ENCODE measurements at places on chromosomes 2 and 18. TPM values are rescaled to one million over a fixed set of nuclear protein-coding genes. Genes with fewer than 3 reads are reported as not detected.

- DNase-seq, result no peak
Observed at GRCh38 chr2:44121899-44122298, 46.8 kb upstream of the PPM1B start.

DNA sequence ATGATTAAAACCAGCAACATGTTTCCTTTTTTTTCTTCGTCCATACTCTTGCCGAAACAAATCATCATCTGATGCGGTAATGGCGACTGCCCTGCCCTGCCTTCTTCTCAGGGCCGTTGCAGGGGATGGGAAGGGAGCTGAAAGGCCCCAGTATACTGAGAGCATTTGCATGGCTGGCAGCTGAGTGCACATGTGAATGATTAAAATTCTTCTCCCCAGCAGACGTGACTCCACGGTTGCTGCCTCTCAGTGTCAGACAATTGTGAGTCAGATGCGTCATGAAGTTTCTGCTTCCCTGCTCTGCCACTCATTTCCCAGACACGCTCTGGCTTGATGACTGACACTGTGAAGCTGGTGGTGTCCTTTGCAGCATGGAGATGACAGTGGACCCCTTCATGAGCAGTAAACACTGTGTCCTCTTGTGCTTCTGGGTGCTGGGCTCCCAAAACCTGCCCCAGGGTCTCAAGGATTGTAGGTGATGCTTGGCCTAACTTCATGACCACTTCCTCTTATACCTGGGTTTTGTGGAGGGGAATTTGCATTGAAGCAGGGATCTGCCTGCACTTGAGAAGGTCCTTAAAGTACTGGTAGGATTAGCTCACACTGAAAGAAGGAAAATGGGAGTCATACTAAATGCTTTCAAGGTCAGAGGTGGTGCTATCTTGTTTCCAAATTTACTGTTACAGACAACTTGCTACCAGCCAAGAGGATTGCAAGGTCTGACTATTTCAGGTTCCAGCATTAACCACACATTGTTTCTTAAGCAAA is 222.5 kb upstream of the COPS8 start:
- no peak for DNase-seq

DNA sequence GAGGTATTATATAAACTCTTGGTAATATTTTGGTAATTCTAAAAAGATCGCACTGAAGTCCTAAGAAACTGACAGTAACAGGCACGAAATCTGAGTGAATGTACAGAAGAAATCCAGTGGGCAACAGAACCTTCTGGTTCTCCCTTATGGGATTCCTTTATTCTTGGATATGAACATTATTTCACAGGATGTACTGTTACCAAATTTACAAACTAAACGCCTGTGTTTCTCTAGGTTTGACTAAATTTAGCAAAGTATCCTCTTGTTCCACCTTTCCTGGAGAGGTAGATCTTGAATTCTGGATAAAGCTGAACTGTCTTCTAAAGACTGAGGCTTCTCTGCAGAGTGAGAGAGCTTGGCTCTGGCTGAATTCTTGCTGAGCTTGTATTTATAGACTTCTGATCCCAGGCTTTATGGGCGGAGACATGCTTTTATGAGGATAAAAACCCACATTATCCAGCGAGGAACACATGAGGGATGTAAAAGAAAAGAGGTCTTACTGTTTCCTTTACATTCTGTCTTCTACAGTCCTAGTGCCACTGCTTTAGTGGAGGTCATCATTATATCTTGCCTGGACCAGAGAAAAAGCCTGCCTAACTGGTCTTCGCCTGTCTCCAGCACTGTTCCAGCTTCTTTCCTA is 220.8 kb downstream of the CDH2 start:
- no peak for DNase-seq

GRCh38 chr2:52269696-52270485 is 1238.0 kb upstream of the NRXN1 start:
- DNase-seq, result no peak

- DNase-seq, result no peak
Observed at GRCh38 chr2:102229141-102229769, 42.4 kb downstream of the IL1RL2 start.

DNA sequence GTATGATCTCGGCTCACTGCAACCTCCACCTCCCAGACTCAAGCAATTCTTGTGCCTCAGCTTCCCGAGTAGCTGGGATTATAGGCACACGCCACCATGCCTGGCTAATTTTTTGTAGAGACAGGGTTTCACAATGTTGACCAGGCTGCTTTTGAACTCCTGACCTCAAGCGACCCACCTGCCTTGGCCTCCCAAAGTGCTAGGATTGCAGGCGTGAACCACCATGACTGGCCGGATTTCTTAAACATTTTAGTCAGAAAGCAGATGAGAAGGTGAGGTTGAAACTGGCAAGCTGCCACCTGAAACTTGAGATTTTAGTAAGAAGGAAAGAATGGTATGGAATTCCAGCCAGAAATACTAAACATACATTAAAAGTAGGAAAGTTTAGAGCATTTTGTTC is 31.9 kb downstream of the KLHL23 start:
- DNase-seq, result no peak

- no peak for DNase-seq
Observed at GRCh38 chr18:1954583-1955312, 616.6 kb downstream of the METTL4 start.

DNA sequence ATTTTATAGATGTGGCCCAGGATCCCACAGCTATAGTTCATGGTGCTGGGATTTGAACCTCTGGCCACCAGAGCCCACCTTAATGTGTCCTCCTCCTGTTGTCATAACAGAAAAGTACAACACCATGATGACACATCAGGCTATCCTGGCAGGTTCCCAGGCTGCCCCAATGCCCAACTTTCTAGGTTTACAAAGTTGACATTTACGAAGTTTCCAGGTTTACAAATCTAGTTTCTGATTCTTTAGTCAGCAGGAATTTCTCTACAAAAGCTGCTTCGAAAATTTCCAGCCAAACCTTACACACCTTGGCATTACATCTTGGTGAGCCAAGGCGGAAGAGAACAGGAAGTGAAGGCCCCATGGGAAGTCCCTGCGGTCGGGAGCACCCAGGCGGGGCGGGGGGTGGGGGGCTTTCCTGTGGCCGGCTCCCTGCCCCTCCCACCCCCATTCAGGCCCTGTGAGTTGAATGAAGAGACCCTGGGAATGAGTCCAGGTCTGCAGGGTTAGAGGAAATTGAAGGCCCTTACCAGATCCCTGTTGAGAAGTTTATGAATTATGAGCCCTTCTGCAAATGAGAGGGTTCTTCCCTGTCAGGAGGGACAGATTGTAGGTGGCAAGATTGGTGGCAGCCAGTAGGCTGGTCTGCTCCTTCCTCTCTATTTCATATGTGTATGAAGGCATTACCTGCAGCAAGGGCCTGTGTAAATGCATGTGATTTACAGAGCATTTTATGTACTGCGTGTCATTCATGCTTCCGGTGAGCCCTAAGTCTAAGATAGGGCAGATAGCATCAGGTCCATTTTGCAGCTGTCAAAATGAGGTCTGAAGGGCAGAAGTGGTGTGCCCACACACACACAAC is 11.1 kb upstream of the IL1RN start:
- DNase-seq, result no peak

GRCh38 chr2:188328419-188328818 is 36.7 kb downstream of the GULP1 start:
- no peak for DNase-seq

GRCh38 chr2:188944442-188944841 is 29.7 kb upstream of the COL3A1 start:
- no peak for DNase-seq

DNA sequence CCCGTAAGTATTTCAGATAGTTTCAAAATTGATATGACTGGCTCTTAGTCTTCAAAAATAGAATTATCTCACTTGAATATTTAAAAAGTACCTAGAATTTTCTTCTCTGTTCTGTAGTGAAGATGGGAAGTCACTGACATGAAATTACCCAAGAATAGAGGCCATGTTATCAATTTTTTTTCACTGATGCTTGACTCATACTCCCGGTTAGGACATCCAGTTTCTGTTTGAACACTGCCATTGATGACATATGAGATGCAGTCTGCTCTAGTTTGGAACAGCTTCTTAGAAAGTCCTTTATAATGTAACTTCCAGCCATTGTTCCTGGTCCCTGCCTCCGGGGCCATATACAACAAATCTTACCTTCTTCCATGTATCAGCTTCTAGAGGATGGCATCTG is 26.0 kb downstream of the MAP3K20 start:
- no peak for DNase-seq

DNA sequence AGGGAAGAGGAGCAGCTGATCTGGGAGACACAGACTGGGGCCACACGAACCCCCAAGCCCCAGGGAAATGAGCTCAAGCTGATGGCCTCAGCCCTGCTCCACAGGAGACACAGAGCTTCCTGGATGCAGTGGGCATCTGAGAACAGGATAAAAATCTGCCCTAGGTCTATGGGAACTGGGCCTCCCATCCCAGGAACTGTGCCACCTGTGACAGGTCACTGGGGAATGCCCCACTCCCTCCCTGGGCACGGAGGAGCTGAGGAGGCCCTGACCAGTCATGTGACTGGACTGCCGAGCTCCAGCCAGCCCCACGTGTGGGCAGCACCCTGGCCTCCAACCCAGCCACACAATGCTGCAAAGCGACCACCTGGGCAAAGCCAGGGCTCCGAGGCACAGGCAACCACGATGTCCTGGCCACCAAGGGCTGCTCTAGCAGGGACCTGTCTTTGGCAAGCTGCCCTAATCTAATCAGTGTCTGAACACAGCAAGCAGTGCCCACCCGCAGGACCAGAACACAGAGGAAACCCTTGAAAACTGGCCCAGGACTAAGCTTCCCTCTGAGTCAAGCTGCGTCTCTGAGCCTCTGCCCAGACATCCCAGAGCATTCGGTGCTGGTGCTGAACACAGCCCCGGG is 57.8 kb upstream of the ID2 start:
- no peak for DNase-seq

DNA sequence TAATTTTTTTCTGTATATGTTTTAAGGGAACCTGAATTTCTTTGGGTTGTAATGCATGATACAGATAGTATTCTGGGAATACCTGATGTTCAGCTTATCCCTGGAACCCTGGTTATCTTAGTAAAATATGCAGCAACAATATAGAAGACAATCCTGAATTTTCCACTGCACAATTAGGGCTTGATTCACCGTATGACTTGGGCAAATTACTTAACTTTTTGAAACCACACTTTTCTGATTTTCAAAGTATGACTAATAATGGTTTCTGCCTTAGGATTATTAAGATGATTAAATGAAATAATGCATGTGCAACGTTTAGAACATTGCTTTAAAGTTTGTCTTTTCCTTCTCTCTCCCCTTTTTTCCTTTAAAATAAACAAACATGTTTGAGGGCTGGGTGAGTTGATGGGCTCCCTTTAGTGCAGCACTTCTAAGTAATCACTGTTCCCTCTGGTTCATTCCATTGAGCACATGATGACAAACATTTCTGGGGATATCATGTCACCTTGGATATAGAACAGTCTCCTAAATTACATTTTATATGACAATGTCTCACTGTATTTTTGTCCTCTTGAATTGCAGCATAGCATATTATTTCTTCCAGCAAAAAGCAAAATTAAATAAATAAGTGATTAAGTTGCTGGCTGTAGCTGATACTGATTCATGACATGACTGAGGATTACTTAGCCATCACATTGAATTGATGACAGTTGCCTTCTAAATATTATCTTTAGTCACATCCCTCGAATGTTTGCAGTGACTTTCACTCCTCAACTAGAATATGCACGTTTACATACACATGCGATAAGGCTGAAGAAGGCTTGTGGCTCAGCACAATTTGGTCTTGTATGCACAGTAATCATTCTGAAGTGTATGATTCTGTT is 254.5 kb downstream of the NEDD4L start:
- DNase-seq, result no peak

- no peak for DNase-seq
Observed at GRCh38 chr2:104685591-104685990, 168.3 kb upstream of the POU3F3 start.

GRCh38 chr2:213688133-213688532 is 403.9 kb downstream of the SPAG16 start:
- no peak for DNase-seq

GRCh38 chr2:37711831-37712230 is 40.4 kb upstream of the CDC42EP3 start:
- no peak for DNase-seq

DNA sequence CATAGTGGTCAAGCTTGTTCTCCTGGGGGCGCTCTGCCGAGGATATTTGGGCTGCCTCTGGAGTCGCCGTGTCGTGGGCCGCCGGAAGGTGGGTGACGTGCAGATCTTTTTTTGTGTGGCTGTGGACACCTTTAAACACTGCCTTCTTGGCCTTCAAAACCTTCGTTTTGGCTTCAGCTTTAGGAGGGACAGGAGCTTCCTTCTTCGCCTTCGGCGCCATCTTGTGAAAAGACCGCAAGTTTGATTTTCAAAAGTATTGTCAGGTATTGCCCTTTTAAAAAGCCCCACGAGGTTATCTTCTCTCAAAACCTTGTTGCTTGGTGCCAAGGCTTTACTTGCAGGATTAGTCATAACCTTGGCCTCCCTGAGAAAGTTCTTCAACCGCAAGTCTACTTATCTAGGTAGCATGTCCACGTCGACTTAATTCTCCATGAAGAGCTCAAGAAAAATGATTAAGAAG is 20.8 kb downstream of the LAMA3 start:
- no peak for DNase-seq

GRCh38 chr2:47782671-47783485 is at the start of gene MSH6:
Gene MSH6, plus strand, starts transcription at chr2:47783145. Its CDS starts 89 bp downstream, at chr2:47783234.
- DNase-seq, result peak; percentile 93

- no peak for DNase-seq
Observed at GRCh38 chr18:46283895-46284295, 179.7 kb downstream of the HAUS1 start.

DNA sequence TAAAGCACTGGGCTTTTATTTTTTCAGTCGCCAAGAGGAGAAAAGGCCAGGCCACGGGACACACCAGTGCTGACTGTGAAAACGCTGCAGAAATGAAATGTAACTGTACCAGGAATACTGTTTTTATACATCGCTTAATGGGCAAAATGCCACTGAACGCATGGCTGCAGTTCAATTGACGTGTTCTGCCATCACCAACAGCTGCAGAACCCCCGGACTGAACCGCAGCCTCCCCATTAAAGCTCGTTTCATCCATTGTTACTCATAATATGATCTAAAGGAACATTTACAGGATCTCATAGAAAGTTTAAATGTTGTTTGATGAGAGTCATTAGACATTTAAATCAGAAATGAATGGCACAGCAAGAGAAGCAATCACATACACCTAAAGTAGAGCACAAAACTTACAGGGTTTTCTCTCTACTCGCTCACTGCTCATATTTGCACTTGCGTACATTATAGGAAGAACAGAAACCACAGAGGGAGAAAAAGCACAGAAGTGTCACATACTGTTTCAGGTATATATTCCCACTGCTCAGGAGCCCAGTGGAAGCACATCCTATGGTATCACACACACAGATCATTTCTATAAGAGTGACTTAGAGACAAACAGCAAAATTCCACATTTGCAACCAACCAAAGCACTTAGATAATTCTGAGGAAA is 35.3 kb downstream of the TCF4 start:
- DNase-seq, result no peak

- no peak for DNase-seq
Observed at GRCh38 chr2:172409042-172409441, 18.3 kb upstream of the ITGA6 start.

GRCh38 chr2:116057538-116057937 is 1615.1 kb downstream of the DPP10 start:
- no peak for DNase-seq

Gene NAT8
- not detected for total RNA-seq

Gene MRO
- not detected for total RNA-seq

Gene ATP5MC3
- 409 TPM for total RNA-seq

Gene HOXD10
- not detected for total RNA-seq

Gene TMEM200C
- total RNA-seq, result not detected

Gene GPR39
- not detected for total RNA-seq

Gene TLX2
- total RNA-seq, result 0.37 TPM

Gene HOXD13
- not detected for total RNA-seq

Gene CCDC141
- 1.6 TPM for total RNA-seq

Gene KCNK3
- total RNA-seq, result not detected

Gene LTBP1
- total RNA-seq, result not detected

Gene REL
- 47.6 TPM for total RNA-seq

Gene ST8SIA5
- not detected for total RNA-seq

Gene KLHL29
- 0.11 TPM for total RNA-seq
